Activated T-helper 9 cell treated with anti-CD3 and anti-CD28 coated beads, Interleukin-2, amount 50 U/mL, for 16 hours (primary cell): ENCODE measurements at places on chromosomes 4 and X.

- DNase-seq = no peak
Measured at GRCh38 chr4:185472103-185472542, 590 bp upstream of the CCDC110 start.

DNA sequence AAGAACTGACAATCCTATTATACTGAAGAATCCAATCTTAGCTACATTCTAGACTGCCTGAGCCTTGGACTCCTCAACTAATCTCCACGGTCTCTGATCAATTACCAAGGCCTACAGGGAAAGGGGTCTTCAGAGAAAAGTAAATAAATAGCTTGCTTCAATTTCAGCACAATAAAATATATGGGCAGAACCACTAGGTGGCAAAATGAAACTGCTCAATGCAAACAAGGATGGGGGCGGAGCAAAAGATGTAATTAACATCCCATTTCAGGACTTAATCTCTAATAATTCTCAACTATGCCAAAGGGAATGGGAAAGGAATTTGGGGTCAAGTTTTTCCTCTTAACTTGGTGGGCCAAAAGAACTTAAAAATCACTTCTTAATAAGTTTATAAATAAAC is 78.4 kb upstream of the MAP3K15 start:
- no peak for DNase-seq

- no peak for DNase-seq
Measured at GRCh38 chr4:182213004-182213403, 30.2 kb upstream of the TENM3 start.

DNA sequence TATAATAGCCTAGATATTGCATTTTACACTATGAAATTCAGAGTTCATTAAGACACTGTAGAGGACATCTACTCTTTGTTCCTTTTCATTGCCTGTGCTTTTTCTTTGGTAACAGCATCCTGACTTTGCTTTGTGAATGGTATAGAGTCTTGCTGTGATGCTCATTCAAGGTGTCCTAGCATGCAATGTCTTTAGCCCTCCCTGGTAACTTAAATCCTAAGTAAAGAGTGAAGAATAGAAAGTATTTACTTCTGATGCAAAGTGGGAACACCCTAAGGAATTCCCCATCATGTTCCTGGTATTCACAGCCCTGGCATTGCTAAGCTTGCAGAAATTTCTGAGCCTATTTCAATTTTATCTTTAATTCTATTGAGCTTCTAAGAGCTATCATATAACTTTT is 400.1 kb downstream of the FAT4 start:
- DNase-seq = no peak

DNA sequence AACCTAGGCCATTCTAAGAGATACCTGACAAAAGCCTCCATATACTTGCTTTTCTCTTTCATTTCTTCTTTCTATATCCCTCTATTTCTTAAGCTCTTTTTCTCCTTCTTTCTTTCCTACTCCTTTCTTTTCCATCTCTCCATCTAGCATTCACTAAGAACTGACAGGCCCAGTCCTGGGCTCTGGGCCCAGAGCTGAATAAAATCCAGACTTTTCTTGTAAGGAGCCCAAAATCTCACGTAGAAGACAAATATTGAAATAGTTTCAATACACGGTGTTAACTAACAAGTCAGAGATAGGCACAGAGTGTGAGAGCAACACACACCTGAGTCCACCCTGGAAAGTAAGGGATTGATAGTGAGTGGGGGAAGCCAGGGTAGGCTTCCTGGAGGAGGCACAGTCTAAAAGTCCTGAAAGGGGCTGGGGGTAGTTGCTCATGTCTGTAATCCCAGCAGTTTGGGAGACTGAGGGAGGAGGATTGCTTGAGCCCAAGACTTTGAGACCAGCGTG is 73.2 kb upstream of the EFNB1 start:
- DNase-seq = no peak

DNA sequence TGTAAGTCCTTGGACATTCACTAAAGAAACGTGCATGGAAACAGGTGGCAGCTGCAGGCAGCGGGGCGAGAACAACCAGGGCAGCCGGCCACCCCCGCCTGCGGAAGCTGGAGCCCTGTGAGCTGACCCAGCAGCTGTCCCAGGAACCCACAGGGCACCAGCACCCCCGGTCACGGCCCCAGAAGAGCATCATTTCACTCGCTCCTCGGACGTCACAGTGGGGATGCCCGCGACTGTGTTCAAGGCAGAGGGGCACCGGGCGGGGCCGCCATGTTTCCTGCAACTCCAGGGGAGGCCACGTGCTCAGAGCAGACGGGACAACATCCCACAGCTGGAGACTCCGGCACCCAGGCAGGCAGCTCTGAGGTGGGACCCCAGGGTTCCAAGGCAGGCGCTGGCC is 45.0 kb upstream of the CPLX1 start:
- no peak for DNase-seq

DNA sequence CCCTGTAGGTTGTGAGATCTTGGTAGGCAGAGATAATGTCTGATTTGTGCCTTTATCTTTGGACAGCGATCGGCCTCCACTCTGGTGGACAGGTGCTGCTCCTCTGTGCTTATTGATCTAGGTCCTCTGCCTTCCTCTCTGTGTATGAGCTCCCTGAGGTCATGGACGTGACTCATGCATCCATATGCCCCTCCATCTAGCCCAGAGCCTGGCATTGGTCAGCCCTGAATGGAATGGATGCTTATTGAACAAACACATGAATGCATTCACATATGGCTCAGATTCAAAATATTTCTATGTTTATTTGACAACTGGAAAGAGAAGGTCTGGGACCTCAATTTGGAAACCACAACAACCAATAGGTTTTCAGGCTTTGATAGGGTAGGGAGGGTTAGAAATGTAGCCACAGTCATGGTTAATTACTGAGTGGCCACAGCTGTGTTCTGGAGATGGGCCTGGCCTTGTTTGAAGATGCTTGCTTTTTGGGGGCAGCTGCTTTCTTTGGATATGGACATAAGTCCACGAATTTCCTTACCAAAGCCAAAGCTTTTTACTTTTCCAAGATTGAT is 76.2 kb downstream of the SEL1L3 start:
- DNase-seq = no peak

DNA sequence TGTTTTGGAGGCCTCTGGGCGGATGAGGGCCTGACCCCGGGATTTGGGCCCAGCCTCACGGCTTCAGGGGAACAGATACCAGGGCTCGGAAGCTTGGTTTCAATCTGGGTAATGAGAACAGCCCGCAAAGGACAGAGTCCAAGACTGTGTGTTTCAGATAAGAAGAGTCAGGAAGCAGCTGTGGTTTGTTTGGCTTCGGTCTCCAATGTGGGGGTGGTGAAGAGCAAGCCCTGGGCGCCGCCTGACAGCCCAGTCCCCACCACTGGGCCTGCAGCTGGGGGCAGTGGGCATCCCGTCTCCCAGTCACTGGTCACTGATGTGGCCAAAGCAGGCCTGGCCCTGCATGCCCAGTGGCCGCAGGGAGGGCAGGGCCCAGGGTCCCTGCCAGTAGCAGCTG is 9.1 kb downstream of the WFS1 start:
- DNase-seq = no peak

GRCh38 chr4:159902648-159903047 is 799.8 kb downstream of the RAPGEF2 start:
- DNase-seq = no peak
